ENCODE measurements at places on chromosomes 2 and 18.

- no peak for DNase-seq
Measured at GRCh38 chr18:22198163-22198562, 28.8 kb downstream of the GATA6 start.

GRCh38 chr2:7612969-7613368 lies 695.8 kb downstream of the RNF144A start:
- no peak for DNase-seq

- DNase-seq = peak; percentile 93
Measured at GRCh38 chr2:60553495-60554073, at the start of gene BCL11A. BCL11A (minus strand) TSS chr2:60553654; CDS start chr2:60553270, 384 bp downstream.

DNA sequence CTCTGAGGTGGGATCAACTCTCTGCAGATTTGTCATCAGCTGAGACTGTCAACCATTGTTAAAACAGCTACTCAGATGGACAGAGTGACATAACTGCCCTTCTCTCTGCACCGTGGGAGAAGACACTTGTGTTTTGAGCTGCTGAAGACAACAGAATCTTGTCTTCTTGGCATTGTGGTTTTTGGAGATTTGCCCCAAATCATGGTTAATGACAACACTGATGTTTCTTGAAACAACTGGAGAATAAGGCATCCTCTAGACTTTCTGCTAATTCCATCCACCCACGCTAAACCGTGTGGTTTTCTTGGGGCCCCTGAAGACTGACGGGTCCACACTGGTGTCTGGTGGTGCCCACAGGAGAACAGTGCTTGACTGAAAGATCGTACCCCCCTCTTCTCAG lies 39.5 kb downstream of the SH3BP4 start:
- DNase-seq = no peak

GRCh38 chr2:231615058-231615671 lies 22.5 kb downstream of the TEX44 start:
- DNase-seq = no peak

- DNase-seq = no peak
Measured at GRCh38 chr2:176455816-176456291, 186.6 kb downstream of the MTX2 start.

GRCh38 chr2:192978395-192978794 lies 783.7 kb upstream of the TMEFF2 start:
- DNase-seq = peak; percentile 99

DNA sequence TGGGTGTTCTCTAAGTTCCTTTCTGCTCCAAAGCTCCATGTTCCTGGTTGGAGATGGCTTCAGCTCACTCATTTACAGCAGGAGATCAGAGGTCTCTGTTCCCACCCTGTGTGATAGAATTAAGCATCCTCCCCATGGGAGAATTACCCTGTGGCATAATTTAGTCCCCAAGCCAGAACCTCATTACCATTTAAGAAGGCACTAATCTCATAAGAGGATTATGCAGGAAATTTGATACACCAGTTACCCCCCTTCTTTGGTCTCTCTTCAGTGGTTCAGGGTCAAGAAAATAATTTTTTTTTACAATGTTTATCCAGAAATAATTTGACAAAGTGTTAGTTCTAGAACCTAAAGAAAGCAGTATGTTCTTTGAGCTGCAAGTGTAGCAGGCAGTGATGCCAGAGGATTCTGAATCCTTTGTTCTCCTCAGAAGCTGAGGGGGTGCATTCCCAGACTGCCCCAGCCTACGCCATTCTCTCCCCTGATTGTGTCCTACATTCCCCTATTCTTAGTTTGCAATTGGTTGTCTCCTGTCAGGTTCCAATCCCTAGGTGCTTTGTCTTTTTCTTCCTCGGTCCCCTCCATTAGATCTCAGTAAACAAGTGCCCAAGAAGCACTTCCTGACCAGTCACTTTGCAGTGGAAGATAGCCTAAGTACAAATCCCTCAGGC lies 163.6 kb downstream of the PRKCE start:
- peak; percentile 11 for DNase-seq

DNA sequence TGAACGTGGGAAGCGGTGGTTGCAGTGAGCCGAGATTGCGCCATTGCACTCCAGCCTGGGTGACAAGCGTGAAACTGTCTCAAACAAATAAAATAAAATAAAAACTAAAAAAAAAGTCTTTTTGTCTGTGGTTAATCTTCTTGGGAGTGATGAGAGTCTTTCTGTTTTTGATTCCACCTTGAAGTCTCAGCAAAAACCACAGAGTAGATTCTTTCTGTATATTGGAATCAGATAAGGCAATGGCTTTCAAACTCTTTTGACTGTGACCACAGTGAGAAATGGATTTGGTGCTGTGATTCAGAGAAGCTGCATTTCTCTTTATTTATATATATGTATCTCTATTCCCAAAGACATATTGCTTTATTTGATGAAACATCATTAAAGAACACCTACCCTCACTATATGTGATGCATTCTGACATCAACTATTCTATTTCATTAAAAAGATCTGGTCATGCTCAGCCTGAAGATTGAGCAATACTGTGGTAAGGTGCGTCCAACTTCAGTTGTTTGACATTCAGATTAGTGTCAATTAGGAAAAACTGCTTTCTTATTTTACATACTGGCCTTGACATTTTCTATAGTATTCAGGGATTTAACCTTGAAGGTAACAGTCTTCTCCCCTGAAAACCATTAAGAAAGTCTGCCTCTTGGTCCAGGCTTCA lies 15.6 kb downstream of the HRH4 start:
- DNase-seq = no peak

GRCh38 chr2:222358876-222359275 lies 60.1 kb upstream of the PAX3 start:
- DNase-seq = peak; percentile 73

- no peak for DNase-seq
Measured at GRCh38 chr18:46587600-46587999, 69.4 kb downstream of the LOXHD1 start.

- DNase-seq = no peak
Measured at GRCh38 chr18:48877941-48878340, 72.8 kb downstream of the SMAD7 start.

GRCh38 chr2:234375176-234375880 lies 121.6 kb downstream of the ARL4C start:
- peak; percentile 29 for DNase-seq
